ENCODE measurements at places on chromosomes 5 and 9. TPM values are rescaled to one million over a fixed set of nuclear protein-coding genes. Genes with fewer than 3 reads are reported as not detected.

- no peak for DNase-seq
Observed at GRCh38 chr9:136804509-136805206, 3.1 kb upstream of the RABL6 start.

DNA sequence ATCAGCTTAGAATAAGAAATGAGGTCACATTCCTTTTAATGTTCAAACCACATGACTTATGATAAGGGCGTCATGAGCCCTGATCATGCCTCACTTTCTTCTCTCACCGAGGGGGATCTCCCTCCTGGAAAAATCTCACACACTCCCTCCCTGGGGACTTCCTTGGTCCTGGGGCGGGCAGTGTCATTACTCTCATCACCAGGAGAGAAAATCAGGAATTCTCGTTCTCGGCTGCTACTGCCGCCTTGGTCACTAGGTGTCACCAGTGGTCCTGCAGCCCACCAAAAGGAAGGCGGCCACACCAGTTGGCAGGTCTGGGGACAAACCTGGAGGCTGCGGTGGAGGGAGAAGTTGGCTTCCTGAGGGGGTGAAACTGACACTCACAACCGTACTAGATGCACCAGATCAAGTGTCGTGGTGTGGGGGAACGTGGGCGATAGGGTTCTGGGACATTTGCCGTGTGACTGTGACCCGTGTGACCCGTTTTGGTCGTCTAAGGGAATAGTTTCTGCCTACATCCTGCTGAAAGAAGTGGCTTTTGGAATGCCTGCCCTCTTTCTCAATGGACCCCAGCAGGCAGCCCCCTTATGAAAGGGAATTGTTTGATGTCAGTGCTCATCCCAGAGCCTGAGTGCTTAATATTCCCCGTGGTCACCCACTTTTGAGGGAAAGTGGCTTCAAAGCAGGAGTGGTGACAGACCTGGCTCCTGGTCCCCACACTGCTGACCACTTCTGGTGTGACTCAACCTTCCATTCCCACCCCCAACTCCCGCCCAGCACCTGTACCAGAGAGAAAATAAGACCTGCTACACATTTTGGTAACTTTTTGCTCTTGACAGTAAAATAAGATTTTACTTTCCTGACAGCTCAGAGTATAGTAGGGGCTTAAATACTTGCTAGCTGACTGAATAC lies 63.2 kb downstream of the ACER2 start:
- peak; percentile 63 for DNase-seq

- DNase-seq, result no peak
Observed at GRCh38 chr9:34365282-34365681, 11.4 kb downstream of the MYORG start.

The MAST4 gene
- total RNA-seq, result 17.9 TPM

The NXNL2 gene
- total RNA-seq, result not detected

The CAPSL gene
- total RNA-seq, result not detected
